ENCODE measurements at places on chromosomes 5 and 9. TPM values are rescaled to one million over a fixed set of nuclear protein-coding genes. Genes with fewer than 3 reads are reported as not detected.

Gene CMBL
- 15.7 TPM for polyA plus RNA-seq

- DNase-seq, result peak; percentile 4
These were observed 243.6 kb upstream of the PANK3 start for GRCh38 chr5:168822745-168823281.

Gene SH3TC2
- not detected for polyA plus RNA-seq

Gene C9orf43
- 0.42 TPM for polyA plus RNA-seq

Gene MOB3B
- 1.0 TPM for polyA plus RNA-seq

Gene TPPP
- polyA plus RNA-seq, result 0.24 TPM

Gene TRIM7
- 0.38 TPM for polyA plus RNA-seq

Gene HEMGN
- not detected for polyA plus RNA-seq

Gene DCTN3
- 101 TPM for polyA plus RNA-seq

- no peak for DNase-seq
These were observed 153.3 kb downstream of the AUH start for GRCh38 chr9:91208419-91208745.

Gene NEUROG1
- not detected for polyA plus RNA-seq

DNA sequence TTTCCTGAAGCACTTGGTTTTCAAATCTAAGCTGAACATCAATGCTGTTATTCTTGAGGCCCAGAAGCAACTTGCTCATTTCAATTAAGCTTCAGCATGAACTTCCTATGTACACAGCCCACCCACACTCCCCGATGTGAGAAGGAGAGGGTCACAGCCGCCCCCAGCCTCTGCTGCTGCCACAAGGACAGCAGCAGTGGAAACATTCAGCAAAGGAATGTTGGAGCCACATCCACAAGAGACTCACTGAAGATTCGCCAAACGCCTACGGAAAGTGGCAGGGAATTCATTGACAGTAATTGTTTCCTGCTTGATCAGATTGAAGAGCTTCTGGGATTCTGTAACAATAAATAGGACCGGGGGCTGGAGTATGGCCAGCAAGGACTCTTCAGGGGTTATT lies 2.9 kb downstream of the TGFBI start:
- DNase-seq, result no peak

GRCh38 chr9:73845954-73846690 lies 651.0 kb upstream of the RORB start:
- DNase-seq, result no peak

Gene RNF224
- not detected for polyA plus RNA-seq

DNA sequence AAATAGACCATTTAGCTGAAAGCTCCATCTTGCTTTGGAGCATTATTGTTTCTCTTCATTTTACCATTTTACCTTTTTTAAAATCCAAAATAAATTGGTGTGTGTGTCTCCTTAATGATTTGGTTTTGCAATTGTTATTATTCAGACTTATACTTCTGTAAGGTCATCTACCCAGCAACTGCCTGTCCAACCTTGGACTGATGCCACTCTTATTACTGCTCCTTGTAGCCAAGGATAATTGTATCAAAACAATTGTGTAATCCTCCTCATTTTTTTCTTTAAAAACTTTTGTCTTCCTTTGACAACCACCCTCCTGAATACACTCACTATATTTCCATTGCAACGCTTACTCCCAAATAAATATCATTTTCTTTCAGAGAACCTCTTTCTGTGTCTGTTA lies 30.3 kb upstream of the HMGCR start:
- no peak for DNase-seq

Gene ERP44
- polyA plus RNA-seq, result 51.2 TPM

Gene PCDHB10
- polyA plus RNA-seq, result not detected

DNA sequence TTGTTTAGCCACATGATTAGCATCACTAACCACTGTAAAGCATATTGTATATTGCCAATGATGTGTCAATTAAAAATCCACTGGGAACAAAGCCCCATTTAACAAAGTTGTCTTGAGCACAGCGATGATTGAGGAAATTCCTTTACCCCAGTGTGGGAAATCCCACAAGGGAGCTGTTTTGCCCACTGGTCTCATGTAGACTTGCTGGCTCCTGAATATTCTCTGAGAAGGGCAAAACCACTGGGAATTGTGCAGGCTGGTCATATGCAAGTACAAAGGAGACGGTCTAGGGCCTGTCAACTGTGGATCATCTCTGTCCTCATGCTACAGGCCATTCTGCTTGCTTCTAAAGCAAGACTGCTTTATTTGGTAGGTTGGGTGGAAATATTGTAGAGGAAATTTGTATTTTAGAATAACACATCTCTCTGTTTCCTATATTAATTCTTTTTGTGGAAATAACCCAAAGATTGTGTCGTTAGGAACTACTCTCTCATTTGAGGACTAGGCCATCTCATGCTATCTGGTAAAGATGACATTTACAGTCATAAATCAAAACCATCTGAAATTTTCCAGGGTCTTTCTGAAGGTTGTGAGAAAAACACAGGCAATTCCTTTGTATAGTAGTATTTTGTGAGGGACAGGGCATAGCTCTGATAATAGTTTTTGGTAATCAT lies 60.2 kb downstream of the PARP8 start:
- no peak for DNase-seq

GRCh38 chr5:109335114-109335513 lies 74.7 kb downstream of the PJA2 start:
- DNase-seq, result no peak

GRCh38 chr5:68290260-68290674 lies 74.7 kb downstream of the PIK3R1 start:
- no peak for DNase-seq

Measured in GM12878 (cell line).